HFFc6 (cell line): ENCODE measurements at places on chromosomes 11 and 22. TPM values are rescaled to one million over a fixed set of nuclear protein-coding genes. Genes with fewer than 3 reads are reported as not detected.

INPP5J gene
- 0.62 to 1.3 TPM (median 1.00 TPM) in 3 replicates for total RNA-seq

C22orf15 gene
- 0.97 to 4.0 TPM (median 2.3 TPM) in 3 replicates for total RNA-seq

DNA sequence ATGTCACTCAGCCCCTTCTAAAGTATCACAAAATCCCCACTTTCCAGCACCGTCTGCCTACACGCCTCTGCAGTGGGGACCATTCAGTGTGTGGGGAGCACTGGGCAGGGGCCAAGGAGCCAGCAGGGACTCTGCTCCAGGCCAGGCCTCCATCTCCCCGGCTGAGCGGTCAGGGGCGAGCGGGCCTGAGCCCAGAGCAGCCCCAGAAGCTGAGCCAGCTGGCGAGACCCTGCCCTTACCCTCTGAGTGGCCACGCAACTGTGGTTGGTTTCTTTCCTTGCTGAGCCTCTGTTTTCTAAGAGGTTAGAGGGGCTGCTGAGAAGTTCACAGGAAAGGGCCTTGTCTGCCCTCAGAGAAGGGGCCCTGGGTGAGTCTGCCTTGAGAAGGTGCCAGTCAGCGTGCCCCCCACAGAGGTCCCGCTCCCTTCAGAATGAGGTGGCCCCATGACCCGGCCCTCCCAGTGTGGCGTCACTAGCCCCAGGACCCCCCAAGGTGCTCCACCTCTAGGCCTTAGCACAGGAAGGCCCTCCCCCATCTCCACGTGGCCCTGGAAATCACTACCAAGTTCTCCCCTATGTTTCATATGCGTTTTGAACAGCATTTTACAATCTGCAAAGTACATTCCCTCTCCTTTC lies 46.9 kb downstream of the WNT11 start:
- no peak for DNase-seq

GRCh38 chr22:44525941-44526778 lies 28.1 kb upstream of the RTL6 start:
- DNase-seq, result no peak

DNA sequence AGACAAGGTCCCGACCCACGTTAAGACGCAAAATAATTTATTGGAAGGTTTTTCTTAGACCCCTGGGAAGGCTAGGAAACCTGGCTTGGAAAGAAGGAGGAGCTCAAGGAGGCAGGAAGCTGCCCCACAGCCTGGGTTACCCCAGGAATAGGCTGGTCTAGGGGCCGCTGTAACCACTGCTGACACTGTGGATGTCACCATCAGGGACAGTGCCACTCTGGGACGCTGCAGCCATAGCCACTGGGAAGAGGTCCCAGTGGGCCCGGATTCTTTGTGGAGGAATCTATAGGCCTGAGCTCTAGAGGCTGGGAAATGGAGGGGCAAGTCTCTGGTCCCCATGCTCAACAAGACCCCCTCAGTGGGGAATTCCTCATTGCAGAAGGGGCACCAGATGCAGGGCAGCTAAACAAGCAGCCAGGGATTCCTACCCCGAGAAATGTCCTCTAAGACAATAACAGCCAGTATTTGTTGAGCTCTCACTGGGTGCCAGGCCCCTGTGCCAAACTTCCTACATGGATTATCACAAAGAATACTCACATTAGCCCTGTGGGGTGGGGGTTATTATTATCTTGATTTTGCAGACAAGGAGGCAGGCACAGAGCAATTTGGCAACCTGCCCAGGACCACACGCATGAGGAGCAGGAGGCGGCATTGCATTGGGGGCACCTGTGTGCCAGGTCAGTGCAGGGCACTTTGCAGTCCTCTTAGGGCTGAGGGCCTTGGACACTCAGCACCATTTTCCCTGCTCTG lies 19.5 kb upstream of the CHKA start:
- DNase-seq, result no peak

PRG3 gene
- not detected in 3 replicates for total RNA-seq

SIAE gene
- 9.2 to 10.8 TPM (median 10.1 TPM) in 3 replicates for total RNA-seq

SMTNL1 gene
- not detected in 3 replicates for total RNA-seq

GRCh38 chr11:118524757-118525470 lies 2.4 kb upstream of the TTC36 start:
- DNase-seq, result no peak

GRCh38 chr11:114398303-114398920 lies 1.9 kb downstream of the C11orf71 start:
- no peak for DNase-seq

DNA sequence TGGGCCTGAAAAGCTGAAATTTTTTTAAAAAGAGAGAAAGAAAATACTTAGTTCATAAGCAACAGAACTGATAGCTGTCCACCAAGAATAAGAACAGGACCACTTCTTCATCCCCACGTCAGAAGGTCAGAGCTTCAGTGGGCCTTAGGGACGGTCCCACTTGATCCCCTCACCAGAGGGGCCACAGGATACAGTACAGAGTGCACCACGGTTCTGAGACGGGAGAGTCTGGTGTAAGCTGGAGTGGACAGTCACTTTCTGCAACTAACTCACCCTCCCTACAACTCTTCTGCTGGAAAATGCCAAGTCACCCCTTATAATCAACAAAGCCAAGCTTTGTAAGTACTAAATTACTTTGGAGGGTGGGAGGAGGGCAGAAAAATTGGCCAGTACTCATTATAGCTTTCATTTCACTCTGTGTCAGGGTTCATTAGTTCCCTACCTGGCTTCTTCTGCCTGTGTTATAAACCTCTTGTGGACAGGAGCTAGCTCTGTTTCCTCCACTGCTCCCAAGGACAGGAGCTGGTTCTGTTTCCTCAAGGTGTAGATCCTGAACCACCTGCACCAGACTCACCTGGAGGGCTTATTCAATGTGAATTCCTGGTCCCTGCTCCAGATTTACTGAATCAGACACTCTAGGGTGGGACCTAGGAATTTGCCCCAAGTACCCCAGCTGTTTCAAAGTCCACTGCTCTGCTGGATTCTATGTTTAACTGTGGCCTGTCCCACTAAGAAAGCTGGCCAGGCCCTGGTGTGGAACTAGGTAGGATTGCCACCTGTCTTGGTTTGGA lies 39.6 kb downstream of the SCGB1A1 start:
- DNase-seq, result no peak

CABP7 gene
- not detected in 2 replicates for total RNA-seq

PRRG4 gene
- total RNA-seq, result not detected in 3 replicates

DNA sequence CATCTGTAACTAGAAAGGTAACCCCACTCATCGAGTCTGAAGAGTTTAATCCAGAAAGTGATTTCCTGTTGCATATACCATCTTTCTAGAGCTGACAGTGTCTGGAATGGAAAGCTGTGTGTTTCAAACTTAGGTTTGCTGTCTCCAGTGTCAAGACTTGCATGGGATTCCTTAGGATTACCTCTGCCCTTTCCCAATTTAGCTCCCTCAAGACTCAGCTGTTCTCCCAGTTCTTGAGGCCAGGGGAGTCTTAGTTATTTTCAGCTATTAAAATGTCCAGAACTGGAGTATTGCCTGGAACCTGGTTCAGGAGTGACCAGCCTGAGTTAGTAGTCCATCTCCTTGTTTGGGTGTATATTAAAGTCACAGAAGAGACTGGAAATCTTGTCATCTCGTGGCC lies 25.0 kb upstream of the LDHA start:
- DNase-seq, result no peak

DNA sequence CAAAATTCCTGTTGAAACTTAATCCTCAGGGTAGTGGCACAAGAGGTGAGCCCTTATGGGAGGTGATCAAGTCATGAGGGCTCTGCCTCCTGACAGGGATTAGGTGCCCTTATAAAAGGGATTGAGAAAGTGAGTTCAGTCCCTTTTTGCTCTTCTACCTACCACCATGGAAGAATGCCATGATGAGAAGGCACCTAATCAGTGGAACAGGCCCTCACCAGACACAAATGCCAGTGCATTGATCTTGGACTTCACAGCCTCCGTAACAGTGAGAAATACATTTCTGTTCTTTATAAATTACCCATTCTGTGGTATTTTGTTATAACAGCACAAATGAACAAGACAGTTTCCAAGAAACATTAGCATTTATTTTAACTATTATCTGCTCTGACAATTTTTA lies 81.0 kb upstream of the MTMR2 start:
- no peak for DNase-seq

HSPB2 gene
- 1.0 to 5.8 TPM (median 1.2 TPM) in 3 replicates for total RNA-seq

DNA sequence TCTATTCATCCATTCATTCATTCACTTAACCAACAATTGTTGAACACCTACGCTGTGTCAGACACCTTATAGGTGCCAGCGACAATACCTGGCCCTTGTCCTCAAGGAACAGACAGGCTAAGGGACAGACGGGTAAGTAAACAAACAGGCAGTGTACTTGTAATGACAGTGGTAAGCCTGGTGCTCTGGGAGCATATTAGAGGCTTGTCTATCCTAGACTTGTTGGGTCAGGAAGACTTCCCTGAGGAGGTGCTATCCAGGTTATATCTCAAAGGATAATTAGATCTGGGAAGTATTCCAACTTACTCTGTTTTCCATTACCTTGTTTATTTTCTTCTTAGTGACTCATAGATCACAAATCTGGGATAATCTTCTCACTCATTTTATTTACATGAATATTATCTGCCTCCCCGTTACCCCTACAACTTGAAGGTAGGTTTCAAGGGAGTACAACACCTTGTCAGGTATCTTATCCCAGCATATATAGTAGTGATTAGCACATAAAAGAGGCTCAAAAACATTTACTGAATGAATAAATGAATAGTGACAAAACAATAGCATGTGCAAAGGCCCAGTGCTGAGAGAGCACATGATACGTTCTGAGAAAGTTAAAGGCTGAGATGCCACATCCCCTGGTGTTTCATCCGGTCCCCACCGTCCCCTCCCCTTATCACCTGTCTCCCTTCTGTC lies 75.3 kb upstream of the NCAM1 start:
- no peak for DNase-seq

DNA sequence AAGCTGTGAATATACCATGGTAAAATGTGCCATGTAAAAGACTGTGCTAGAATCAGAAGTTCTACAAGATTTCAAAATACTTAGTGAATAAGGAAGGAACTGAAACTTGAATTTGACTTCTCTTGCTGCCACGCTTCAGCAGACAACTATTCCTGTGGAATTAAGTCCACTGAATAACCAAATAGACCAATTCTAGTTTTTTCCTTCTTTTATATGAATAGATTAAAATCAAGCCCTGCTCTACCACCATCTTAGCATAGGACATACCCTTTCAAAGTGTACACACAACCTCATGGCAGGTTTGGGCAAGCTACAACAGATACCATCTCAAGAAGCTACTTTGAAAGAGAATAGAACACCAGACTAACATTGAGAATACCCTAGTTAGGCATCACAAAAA lies 23.4 kb upstream of the CLNS1A start:
- DNase-seq, result no peak

ASCL2 gene
- not detected in 3 replicates for total RNA-seq

DNA sequence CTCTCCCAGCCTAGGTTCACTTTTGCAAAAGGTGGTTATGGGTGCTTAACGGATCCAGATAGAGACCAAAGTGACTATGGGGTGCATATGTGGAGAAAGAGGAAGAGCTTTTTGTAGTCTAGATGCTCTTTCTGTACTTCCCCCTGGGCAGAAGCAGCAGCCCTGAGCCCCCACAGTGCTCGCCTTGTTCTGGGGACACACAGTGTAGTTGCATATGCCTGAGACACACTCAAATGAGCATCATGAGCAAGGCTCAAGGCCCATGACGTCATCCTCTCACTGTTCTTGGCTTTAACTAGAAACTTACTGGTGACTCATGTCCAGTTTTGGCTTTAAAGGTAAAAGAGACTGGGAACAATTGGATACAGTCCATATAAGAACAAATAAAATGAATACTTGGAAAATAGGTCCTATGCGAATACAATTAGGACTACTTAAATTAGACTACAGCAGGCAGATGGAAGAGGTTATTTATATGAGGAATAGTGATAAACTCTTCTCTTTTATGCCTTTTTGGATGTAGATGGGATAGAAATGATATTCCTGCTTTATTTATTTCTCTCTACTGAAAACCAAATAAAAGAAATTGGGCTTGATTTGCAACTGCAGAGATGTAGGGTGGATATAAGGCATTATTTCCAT lies 20.1 kb upstream of the PEX26 start:
- DNase-seq, result peak; percentile 94

DNA sequence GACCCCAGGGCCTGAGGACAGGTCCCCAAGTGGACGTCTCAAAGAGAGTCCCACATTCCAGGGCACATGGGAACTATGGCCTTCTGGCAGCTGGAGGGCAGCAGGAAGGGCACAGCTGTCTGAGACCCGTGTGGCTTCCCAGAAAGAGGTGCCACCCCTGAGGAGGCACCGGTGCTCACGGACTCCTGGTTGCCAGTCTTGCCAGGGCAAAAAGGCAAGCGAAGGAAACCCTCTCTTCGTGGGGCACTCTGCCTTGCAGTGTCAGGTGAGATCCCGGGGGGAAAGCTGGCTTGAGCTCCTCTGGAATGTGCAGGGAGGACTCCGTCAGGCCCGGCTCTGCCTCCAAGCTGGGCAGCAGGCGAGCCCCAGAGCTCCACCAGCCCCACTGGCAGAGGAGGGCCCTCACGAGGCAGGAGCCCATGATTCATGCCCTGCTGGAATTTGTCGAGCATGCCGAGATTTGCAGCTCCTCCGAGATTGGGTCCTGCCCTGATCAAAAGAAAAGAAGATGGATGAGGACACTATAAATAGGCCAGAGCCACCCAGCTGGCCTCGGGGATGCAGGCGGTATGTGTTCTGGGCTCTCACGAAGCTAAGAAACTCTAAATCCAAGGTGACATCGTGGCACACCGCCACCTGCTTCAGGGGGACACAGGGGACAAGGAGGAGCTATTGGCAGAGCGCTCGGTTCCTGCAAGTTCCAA lies 9.9 kb upstream of the CELSR1 start:
- peak; percentile 91 for DNase-seq

DNA sequence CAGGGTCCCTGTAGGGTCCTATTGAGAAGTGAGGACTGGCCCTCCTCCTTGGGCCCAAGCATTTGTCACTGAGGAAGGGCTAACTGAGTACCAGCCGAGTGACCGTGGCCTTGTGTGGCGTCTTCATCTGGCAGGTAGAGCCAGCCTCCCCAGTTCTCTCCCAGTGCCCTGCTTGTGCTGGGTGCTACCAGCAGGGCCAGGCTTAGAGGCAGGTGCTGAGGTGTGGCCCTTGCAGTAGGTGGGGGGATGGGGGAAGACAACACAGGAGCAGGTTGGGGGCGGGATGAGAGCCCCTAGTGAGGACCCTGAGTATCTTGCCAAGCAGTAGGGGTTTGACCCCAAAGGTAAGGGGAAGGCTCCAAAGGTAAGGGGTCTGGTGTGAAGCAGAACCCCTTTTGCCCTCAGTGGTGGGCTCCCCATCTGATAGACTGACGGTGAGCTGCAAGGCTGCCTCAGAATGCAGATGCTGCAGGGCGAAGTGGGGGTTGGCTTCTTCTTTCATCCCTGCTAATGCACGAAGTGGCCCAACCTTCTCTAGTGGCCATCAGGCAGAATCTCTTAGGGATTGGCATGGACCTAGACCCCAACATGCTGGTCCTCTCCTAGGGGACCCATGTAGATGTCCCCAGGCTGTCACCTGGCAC lies 19.6 kb downstream of the CDC45 start:
- DNase-seq, result no peak

- DNase-seq, result no peak
Measured at GRCh38 chr11:96567176-96567575, 177.4 kb downstream of the JRKL start.

- peak; percentile 2 for DNase-seq
Measured at GRCh38 chr11:71489311-71490043, 36.5 kb downstream of the NADSYN1 start.

CSTF3 gene
- total RNA-seq, result 34.6 to 39.3 TPM (median 34.6 TPM) in 3 replicates

PICALM gene
- total RNA-seq, result 210 to 243 TPM (median 227 TPM) in 3 replicates
